ENCODE measurements at places on chromosomes 6 and 20. TPM values are rescaled to one million over a fixed set of nuclear protein-coding genes. Genes with fewer than 3 reads are reported as not detected.

Gene ATF6B
- 60.9 TPM for total RNA-seq

Gene ZNF311
- total RNA-seq, result 0.27 TPM

Gene CLPSL2
- total RNA-seq, result not detected

Gene BANF2
- total RNA-seq, result not detected

Gene MTCH1
- total RNA-seq, result 273 TPM

Gene HLA-DQA1
- total RNA-seq, result 4.5 TPM

Gene PTCHD4
- total RNA-seq, result 4.9 TPM
